Gastrocnemius medialis (tissue), 4 donors: ENCODE measurements at places on chromosomes 5 and 9. TPM values are rescaled to one million over a fixed set of nuclear protein-coding genes. Genes with fewer than 3 reads are reported as not detected.
A peak's percentile ranks its signal among the peaks of the same experiment; 100 is the strongest.

DNA sequence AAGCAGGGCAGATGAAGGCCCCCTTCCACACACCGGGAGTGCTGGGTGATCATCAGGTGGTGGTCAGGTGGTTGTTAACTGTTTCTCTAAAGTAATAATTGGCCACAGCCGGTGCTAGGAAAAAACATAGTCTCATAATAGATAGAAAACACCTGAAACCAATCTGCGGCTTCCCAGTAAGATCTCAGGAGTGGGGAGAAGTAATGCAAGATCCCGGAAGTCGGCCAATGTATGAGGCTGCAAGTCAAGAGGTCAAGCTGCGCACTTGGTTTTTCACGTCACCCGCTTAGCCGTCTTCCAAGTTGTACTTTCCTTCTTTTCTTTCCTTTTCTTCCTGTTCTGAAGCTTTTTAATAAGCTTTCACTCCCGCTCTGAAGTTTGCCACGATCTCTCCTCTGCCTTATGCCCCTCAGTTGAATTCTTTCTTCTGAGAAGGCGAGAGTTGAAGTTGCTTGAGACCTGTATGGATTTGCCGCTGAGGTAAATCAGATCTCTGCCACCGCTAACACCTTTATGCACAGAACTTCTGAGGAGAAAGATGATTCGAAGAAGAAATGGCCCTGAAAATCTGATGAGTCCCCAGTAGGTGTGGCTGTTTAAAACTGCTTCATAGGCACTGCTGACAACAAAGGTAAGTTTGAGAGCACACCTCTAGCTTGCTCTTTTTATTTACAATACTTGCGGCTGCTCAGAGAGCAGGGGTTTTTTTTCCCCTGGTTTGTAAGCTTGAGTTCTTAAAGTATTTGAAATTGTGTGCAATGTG, 406.6 kb downstream of the FAM170A start:
- DNase-seq: no peak

- no peak for DNase-seq
These were observed 195.8 kb downstream of the CACNA1B start for GRCh38 chr9:138073408-138073807.

The GIN1 gene
- 4.9 TPM for total RNA-seq

The GBA2 gene
- total RNA-seq: 55.4 TPM

GRCh38 chr5:144433893-144434292, 263.2 kb downstream of the KCTD16 start:
- no peak for DNase-seq

The FAM221B gene
- not detected for total RNA-seq

- no peak for DNase-seq
These were observed at the start of gene PCDHA1 for GRCh38 chr5:140785905-140786686. PCDHA1 (plus strand) TSS chr5:140786140.

The IL13 gene
- total RNA-seq: not detected

The TEX48 gene
- not detected for total RNA-seq

The PCDHGC3 gene
- 14.5 TPM for total RNA-seq

The STK10 gene
- 5.4 TPM for total RNA-seq

DNA sequence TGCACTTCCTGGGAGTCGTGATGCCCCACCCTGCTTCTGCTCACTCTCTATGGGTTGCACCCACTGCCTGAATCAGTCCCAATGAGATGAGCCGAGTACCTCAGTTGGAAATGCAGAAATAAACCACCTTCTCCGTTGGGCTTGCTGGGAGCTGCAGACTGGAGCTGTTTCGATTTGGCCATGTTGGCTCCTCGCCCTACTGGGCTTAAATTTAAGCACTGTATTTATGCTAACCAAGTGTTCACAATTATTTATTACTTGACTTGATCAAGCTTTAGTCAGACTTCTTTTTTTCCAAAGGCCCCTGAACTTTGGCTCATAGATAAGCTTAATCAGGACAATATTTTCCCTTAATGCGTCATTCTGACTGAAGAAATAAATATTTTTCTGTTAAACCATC, 1072.4 kb upstream of the CDH9 start:
- DNase-seq: no peak

DNA sequence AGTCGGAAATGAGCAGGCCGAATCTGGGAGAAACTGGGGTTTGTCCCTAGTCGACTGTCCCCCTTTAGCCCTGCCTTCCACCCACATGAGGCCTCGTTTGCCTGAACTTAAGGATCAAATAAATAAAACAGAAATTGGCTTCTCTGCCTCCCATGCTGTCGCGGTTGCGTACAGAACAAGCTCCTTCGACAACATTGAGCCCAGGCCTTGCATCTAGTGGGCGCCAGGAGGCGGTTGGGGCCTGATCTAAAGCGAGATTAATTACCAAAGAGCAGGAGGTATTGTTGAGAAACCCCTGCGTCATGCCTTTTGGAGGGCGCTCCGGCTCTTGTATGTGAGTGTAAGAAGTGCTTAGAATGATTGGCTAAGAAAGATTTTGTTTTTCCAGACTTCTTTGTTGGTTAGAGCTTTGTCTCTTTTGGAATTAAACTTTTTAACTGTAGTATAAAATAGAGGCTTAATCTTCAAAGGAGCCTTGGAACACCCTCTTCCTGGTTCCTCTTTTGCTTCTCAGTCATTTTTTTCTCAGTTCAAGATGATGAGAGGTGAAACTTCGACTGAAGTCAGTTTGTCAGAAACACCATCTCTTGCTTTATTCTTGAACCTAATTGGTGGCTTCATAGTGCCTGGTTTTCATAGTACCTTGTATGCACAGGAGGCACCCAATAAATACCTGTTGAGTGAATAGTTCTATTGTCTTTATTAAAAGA, 828 bp downstream of the ATP6V0E1 start:
- peak; percentile 88 for DNase-seq

DNA sequence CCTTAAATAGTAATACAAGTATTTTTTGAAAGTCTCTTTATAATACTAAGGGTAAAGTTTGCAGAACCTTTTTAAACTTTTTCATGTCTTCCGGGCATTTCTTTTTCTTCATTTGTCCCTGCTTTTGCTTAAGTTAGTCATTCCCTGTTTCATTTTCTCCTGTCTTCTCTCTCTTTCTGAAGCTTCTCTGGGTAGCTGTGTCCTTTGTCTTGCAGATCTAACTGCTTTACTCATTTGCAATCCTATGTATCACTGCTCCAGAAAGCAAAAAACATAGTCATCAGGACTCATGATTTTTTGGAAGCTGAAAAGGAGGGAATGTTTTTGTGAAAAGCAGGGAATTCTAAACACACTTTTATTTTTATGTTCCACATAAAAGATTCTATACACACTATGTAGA, 301.7 kb downstream of the MRPS30 start:
- no peak for DNase-seq

The NADK2 gene
- total RNA-seq: 31.1 TPM

The BICD2 gene
- 40.2 TPM for total RNA-seq

The PRDM9 gene
- total RNA-seq: not detected
